Eye (tissue), 1 donor: ENCODE measurements at places on chromosomes 16 and 17.

DNA sequence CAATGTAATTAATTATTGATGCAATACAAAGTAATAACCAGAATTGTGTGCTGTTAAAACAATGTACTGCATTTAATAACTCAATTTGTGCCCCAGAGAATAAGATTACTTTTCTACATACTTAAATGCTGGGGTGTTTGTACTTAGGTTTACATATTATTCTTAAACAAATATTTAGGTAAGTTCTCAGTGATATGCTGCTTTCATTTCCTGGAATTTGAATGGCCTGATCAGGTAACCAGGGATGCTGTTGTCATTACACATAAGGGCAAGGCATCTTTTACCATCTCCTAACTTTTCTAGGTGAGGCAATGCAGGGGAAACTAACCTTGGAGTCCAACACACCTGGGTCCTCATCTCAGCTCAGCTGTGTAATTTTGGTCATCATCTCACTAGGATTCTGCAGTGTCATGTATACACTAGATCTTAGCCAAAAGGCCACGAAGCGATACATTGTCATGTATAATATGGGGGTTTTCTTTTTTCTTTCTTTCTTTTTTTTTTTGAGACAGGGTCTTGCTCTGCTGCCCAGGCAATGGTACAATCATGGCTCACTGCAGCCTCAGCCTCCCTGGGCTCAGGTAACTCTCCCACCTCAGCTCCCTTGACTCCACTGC, 45.2 kb downstream of the MYO1D start:
- DNase-seq = no peak

GRCh38 chr16:75238132-75238852, 13.1 kb downstream of the BCAR1 start:
- peak; percentile 76 for DNase-seq

DNA sequence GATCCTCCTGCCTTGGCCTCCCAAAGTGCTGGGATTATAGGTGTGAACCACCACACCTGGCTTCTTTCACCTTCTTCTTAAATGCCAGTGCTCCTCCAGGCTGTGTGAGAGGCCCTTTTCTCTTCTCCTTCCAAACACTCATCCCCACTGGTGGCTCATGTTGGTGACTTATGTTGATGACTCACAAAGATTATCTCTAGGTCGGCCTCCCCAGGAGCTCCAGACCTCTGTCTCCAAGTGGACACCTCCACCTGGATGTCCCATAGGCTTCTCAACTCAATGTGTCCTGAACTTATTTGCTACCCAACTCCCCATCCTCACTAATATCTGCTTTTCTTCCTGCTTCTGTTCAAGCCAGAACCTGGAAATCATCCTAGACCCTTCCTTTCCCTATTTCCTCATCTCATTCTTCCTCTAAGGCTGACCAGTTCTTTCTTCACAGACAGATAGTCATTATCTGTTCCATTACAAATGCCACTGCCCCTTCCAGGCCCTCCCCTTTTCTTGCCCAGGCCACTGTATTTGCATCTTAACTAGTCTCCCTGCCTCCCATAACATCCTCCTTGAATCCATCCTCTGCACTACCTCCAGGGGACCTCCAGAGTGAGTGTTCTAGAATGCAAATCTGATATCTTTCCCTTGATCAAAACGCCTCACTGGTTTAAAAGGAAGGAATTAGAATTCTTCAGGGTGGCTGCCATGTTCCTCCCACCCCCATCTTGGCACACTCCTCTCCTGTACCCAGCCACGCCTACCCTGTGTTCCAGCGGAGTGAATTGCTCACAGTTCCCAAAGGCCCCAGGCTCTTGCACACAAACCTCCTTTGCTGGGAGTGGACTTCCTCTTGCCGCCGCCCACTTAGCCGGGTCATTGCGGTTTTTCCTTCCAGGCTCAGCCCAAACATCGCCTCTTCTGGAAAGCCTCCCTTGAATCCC, 34.8 kb upstream of the FBXO47 start:
- no peak for DNase-seq

GRCh38 chr17:75777296-75777922, 7.2 kb upstream of the UNK start:
- DNase-seq = peak; percentile 58

DNA sequence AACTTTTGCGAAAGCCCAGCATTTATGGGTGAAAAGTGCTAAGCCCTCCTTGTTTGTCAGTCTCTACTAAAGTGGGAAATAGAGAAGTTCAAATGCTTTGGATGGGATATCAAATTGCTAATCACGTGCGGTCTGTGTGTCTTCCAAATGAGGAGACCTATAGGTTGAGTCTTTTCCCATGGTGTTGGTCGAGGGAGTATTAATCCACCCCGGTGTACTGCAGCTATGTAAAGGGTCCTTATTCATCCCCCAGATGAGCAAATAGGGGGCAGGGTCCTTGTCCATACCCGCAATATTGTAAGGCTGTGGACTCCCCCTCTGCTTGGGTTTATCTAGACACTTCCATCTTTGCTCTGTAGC, 14.6 kb downstream of the KIAA0513 start:
- no peak for DNase-seq

DNA sequence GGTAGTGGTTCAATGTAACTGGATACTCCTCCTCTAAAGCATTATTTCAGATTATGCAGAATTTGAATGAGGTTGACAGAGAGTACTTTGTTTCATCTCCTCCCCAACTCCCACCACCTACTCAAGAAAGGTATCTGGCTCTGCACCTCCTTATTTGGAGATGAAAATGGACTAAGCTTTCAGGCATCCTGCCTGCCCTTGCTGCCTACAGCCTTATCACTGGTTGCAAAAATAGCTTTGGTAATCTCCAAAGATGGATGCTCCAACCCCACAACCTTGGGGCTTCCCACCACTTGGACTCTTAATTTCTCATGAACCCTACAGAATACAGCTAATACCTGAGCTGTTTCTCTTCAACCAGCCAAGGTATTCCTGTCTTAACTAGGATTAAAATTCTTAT, 45.3 kb upstream of the CORO6 start:
- DNase-seq = no peak

- DNase-seq = no peak
Observed at GRCh38 chr16:14955546-14956231, 18.4 kb downstream of the NPIPA1 start.

DNA sequence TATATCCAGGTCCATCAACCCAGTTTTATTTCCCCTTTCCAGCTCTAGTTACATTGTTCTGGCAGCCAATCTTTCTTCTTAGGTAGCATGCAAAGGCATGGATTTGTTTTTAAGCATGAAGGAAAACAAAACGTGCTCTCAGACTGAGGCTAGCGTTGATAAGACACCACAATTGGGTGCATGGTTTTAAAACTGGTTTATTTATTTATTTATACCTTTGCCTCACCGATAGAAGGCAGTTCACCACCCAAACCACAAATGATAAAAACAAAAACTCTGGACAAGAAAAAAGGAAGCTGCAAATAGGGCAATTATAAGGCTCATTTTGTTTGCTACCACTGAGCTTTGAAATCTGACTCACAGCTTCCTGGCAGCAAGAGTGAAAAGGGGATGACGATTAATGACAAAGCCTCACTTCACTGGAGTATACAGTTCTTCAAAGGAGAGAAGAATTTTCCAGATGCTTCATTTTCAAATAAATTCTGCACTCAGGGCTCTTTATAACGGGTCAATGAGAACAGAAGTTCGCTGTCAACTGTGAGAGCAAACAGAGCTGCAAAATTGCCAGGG, 278.4 kb upstream of the IRX5 start:
- DNase-seq = no peak

GRCh38 chr17:64387545-64388171, 3.0 kb downstream of the PECAM1 start:
- DNase-seq = no peak

DNA sequence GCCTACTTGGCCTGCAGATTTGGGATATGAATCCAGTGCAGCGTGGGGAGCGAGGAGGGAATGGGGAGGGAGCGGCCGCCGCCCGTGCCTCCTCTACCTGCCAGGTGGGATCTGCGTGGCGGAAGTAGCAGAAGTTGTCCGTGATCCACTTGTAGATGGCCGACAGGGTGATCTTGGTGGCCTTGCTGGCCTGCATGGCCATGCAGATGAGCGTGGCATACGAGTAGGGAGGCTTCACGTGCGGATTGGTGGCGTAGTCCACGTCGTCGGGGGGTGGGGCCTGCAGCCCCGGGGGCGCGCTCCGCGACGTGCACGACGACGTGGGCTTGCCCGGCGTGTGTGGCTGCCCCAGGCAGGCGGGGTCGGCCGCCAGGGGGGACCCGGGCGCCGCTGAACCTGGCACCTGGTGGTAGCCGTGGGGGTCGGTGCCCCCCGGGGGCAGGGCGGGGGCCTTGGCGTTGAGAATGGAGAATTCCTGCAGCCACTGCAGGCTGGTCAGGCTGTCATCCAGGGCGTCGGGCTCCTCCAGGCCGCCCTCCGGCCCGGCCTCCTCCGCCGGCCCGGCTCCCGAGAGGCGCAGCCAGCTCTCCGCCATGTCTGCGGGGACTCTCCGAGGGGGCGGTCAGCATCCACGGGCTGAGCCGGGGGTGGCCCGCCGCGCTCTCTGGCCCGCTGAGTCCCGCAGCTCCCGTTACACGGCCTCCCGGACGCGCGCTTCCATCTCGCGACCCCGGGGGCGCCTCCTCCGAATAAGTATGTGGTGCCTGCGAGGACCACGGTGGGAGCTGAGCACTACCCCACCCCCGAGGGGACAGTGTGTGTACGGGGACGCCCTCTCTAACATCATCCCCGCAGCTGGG, 1.0 kb downstream of the FOXJ1 start:
- peak; percentile 48 for DNase-seq

DNA sequence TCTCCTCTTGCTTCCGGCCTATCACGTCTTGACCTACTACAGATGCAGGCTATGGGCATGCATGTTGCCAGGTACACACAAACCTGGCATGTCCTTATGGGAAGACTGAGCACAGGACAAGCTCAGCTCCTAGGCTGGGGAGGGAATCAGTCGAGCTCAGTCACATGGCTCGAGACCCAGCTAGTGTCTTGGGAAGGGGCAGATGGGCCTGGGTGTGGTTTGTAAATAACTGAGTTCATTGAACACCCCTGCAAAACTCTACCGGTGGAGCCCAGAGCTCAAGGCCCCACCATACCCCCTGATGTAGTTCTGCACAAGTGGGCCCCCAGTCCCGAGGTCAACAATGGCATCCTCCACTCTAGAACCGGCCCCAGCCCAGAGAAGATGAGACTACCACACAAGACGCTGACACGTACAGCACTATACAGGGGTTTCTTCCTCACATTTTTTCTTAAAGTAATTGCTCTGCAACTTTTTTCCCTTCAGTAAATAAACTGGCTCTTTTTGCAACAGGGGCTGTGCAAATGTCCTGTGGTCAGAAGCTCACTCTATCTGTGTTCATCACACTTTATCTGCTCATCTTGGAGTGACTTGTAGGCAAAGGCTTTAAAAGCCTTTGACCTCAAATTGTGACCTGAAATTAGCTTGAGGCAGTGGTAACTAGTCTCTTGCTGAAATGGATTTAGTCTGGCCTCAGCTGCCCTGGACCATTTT, 22.9 kb downstream of the ZNHIT3 start:
- DNase-seq = no peak

DNA sequence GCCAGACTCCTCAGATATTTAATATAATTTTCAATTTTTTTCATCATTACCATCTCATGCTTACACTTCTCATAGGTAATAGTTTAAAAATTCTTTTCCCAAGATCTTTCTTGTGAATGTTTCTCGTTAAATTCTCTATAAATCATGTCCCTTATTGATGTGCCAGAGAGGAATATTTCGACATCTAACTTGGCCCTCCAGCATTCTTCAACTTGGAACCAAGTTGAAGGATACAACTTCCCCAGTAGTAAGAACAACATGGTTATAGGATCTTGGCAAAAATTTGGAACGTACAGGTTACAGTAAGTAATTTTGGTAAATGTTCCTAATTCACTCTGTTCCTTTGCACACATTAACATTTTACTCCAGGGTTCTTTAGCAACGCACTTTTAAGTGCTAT, 731.8 kb downstream of the CDH11 start:
- no peak for DNase-seq

DNA sequence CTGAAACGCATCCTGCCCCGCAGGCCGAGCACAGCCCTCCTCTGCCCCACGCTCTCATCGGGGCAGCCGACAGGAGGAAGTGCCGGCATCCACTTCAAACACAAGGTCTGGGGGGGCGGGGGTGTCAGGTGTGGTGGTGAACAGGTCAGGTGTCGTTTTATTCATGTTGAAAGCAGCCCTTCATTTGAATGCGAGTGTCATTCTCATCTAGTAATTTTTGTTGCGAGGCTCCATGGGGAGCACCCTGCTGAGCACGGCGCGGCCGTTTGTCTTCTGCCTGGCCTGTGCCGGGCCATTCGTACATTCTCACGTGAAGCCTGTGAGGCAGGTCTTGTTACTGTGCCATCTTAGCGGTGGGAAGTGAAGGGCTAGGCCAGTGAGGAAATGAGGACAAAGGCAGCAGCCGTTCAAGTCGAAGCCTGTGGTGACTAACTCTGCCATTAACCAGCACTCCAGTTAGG, 1.9 kb downstream of the ACSF3 start:
- DNase-seq = no peak

- DNase-seq = no peak
Observed at GRCh38 chr16:29317269-29317668, 89.2 kb downstream of the NPIPB11 start.

DNA sequence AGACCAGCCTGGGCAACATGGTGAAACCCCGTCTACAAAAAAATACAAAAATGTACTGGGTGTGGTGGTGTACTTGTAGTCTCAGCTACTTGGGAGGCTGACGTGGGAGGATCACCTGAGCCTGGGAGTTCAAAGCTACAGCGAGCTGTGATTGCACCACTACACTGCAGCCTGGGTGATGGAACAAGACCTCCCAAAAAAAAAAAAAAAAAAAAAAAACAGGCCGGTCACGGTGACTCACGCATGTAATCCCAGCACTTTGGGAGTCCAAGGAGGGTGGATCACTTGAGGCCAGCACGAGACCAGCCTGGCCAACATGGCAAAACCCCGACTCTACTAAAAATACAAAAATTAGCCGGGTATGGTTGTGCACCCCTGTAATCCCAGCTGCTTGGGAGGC, 12.7 kb upstream of the APPBP2 start:
- DNase-seq = no peak

GRCh38 chr16:5916711-5917191, 819.2 kb upstream of the EEF2KMT start:
- peak; percentile 18 for DNase-seq

DNA sequence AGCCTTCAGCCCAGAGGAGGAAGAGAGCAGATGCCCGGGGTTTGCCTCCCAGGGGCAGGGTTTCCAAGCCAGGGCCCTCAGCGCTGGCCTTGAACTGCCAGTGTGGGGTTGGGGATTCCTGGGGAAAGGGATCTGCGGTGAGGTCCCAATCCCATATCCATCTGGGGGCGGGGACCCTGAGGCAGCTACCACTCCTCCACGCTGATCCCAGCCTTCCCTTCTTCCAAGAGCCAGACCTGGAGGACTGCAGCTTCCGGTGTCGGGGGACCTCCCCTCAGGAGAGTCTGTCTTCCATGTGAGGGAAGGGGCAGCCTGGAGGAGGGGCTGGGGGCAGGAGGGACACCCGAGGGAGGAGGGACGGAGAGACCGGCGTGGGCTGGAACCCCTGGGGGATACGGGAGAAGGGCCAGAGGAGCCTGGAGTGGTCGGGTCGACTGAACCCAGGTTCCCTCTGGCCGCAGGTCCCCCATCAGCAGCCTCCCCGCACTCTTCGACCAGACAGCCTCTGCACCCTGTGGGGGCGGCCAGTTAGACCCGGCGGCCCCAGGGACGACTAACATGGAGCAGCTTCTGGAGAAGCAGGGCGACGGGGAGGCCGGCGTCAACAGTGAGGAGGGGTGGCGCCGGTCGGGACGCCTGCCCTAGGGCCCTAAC, 10.7 kb upstream of the CISD3 start:
- no peak for DNase-seq

GRCh38 chr17:49414271-49414621, 436 bp downstream of the PHB1 start:
- DNase-seq = no peak
